ENCODE measurements at places on chromosomes 5 and 9.

GRCh38 chr5:76805821-76806505 is 12.9 kb upstream of the F2RL1 start:
- no peak for DNase-seq

DNA sequence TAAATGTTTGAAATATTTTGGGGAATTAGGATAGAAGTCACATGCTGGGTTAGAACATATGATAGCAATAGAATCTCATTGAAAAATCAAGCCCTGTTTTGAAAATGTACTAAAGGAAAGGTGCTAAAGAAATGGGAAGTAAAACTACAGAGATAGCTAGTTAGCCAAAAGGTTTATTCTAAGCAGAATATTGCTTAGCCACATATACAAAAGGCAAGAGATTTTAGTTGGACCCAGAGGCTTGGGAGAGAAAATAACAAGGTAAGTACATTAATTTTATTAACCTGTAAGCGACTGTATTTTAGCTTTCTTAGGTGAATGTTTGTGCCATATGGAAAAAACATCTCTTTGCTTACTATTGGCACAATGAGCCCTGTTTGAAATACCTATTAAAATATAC is 108.3 kb downstream of the RPS23 start:
- DNase-seq, result no peak

- DNase-seq, result no peak
Observed at GRCh38 chr9:112720113-112720780, 2.3 kb upstream of the INIP start.

- no peak for DNase-seq
Observed at GRCh38 chr5:72908664-72909063, 47.2 kb upstream of the FCHO2 start.

DNA sequence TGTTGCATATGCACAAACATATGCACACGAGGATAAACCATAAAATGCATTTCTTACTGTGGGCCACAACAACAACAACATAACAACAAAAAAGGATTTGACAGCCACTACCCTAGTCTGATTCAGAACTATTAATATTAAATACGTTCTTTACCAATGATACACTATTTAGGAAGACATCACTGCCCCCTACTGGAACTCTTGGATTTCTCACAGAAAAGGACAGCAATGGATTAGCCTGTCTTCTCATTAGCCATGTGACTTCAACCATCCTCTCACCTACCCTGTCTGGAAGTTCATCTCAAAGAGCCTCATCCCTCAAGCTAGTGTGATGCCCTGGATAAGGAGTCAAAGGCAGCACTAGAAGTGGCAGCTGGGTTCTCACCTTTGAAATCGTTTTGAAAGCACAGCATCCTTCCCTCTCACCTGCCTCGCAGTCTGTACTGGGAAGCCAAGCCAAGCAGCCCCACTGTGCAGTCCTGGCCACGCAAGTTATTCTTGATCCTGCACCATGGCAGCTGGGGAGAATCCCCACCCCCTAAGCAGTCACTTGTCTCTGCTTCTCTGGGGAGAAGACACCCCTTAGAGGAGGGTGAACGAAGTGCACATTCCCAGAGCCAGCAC is 64.6 kb downstream of the SH3TC2 start:
- DNase-seq, result no peak

DNA sequence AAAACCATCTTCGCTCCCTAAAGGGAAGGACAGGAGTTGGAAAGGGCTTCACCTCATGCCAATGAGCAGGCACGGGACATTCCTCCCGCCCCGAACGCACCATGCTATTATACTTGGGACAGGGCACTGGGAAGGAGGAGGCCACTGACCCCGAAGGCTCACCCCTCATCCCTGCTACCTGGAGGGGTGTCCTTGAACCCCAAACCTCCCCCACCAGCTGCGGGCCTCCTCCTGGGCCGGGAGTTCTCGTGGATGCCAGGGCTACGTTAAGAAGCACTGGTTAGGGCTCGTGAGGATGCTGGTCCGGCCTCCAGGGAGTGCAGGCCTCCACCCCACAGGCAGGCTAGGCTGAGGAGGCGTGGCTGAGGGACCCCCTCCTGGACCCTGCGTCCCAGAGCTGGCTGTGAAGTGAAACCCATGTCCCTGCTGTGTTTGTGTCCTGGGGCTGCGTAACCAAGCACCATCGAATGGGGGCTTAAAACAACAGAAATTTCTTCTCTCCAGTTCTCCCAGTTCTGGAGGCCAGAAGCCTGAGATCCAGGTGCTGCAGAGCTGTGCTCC is 111.0 kb upstream of the SARDH start:
- DNase-seq, result no peak

DNA sequence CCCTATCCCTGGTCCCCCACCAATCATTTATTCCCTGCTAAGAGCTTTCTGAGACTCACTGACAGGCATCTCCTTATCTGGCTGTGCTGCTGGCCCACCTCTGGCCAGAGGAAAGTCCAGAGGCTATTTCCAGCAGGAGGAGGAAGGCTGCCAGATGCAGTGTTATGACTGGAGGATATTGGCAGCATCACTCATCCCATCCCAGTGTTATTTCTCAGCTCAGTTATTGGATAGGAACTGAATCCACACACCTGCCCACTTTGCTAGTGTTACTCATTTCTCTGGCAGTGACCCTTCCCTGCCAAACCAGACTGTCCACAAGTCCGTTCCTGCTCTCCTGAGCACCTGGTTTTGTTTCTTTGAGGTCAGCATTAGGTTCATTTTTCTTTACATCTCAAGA is 228.2 kb downstream of the GRIA1 start:
- no peak for DNase-seq

GRCh38 chr9:76730801-76731200 is 33.4 kb upstream of the PCA3 start:
- DNase-seq, result no peak

DNA sequence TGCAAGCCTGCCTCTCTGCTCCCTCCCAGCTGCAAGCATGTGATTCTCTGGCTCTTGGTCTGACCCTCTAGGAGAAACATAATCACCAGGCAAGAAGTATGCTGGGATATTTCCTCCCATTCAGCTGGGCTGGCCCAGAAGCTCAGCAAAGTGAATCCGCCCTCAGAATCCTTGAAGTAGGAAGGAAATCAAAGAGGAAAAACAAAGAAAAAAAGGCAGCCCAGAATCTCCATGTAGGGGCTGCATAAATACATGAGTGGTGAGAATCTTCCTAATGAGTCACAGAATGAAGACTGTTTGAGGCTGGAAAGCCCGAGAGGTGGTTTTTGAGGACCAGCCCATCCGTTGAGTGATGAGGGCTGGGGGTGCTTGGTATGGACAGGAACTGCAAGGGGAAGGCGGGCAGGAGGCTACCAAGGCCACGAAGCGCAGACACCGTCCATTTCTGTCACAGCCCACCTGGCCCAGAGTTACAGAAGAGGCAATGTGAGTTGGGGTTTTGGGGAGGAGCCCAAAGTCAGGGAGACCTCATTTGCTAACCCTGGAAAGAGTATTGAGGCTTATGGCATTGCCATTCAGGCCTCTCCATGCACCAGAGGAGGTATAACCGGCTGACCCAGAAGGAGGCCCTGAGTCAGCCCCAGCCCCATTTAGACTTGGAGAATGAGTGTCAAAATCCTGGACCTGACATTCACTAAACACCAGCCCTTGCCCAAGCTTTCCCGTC is 33.4 kb upstream of the TGFBR1 start:
- no peak for DNase-seq

- no peak for DNase-seq
Observed at GRCh38 chr5:151146061-151146460, 11.5 kb downstream of the ANXA6 start.

DNA sequence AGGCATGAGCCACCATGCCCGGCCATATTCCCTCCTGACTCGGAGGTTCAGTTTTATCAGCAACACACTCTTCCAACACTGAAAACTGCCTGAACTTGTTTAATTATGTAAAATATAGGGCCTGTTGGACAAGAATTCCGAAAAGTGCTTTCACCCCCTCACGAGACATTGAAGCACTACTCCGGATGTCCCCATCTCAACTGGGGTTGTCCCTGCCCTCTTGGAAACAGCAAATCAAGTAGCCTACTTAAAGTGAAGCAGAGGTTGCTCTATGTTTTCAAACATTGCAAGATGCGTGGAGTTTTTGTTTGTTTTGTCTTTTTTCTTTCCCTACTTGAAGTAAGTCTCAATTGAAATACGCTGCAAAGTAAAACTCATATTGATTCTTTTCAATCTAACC is 7.6 kb downstream of the PTGER4 start:
- DNase-seq, result no peak

- DNase-seq, result no peak
Observed at GRCh38 chr9:68793605-68794343, 88.7 kb downstream of the PIP5K1B start.

- no peak for DNase-seq
Observed at GRCh38 chr9:111192650-111193049, 137.4 kb downstream of the OR2K2 start.

- no peak for DNase-seq
Observed at GRCh38 chr9:6931913-6932312, 174.1 kb downstream of the KDM4C start.

GRCh38 chr9:83166372-83166771 is 103.4 kb upstream of the RASEF start:
- no peak for DNase-seq

DNA sequence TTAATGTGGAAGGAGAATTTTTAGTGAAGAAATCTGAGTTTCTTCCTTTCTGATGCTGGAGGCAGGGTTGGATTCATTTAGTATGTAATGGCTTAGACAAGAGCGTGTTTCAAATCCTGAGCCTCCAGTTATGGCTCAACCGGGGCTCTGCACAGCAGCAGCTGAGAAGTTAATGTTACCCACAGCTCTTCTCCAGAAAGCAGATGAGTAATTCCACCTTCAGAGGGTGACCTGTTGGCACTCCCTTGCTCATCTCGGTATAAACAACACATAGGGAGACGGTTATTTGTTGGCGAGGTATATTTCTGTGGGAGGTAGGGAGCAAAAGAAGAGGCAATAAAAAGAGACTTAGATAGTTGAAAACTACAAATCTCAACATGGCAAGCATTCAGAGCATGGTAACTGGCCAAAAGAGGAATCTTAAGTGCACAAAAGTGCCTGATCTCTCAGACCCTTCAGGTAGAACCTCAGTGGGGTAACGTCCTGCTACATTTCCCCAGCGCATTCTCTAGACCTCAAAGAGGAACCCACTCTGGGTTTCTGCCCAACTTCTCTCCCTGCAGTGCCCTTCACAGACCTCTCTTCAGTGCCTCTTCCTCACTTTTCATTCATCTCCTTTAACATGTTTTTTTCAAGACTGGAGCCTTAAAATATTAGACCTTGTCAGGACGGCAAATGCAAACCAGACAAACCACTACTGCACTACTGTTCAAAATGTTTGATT is 417.5 kb upstream of the ADAMTSL1 start:
- DNase-seq, result no peak

DNA sequence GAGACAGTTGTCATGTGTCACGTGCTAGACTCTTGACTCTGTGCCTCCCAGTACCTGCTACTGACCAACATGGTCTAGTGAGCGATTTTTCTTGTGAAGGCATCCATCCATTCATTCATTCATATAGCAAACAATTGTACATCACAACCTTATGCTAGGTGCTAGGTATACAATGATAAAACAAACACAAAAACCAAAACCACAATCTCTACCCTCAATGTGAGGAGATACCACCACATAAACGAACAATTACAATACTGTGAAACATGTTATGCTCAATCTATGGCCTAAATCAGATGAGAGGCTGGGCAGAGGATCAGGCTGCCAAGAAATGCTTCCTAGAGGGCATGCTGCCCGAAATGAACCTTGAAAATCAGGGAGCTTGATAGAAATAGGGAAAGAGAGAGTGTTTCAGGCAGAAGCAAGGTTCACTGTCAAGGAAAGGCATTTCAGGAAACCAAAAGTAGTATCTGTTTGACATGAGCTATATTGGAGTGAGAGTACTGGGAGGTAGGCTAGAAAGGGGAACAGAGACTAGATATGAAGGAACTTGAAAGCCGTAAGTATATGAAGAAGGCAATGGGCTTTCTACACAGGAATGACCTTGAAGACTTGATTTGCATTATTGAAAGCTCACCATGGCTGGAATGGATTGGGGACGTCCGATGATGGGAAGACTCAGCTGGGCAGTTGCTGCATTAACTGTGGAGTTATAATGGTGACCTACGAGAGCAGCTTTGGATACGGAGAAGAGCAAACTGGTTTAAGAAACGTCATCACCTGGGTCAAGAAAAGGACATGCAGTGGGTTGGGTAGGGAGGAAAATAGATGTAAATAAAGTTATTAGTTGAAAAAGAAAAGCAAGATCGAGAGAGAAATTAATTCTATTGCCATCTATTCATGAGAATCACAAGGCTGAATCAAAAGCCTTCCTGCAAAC is 90.1 kb downstream of the THBS4 start:
- no peak for DNase-seq

DNA sequence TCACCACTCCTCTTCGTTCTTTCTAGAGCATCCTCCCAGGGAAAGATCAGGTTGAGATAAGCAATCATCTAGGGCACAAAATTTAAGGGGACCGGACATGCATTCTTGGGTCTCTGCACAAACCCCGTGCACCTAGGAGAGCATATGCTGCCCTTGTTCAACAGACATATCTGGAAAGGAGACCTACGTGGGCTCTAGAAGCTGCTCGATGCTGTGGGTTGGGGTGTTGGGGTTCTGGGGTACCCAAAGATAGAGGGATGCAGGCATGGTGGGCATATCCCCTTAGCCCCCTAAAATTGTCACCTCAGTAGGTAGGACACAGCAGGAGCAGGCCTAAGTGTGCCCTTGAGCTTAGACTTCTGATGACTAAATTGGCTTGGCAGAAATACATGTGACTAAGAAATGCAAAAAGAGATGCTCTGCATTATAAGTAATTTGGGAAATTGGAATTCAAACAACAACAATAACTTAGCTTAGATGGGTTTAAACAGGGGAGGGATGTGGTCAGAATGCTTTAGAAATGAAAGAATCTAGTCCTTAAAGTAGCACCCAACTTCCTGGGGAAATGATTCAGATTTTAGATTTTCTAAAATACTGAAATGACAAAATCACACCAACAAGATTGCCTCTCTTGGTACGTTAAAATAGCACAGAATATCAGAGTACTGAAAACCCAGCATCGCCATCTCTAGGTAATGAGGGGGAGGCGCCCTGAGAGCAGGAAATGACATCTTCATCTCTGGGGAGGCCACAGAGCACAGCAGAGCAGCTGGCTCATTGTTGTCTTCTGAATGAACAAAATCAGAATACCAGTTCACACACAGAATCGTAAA is 172.3 kb downstream of the GNA14 start:
- no peak for DNase-seq

DNA sequence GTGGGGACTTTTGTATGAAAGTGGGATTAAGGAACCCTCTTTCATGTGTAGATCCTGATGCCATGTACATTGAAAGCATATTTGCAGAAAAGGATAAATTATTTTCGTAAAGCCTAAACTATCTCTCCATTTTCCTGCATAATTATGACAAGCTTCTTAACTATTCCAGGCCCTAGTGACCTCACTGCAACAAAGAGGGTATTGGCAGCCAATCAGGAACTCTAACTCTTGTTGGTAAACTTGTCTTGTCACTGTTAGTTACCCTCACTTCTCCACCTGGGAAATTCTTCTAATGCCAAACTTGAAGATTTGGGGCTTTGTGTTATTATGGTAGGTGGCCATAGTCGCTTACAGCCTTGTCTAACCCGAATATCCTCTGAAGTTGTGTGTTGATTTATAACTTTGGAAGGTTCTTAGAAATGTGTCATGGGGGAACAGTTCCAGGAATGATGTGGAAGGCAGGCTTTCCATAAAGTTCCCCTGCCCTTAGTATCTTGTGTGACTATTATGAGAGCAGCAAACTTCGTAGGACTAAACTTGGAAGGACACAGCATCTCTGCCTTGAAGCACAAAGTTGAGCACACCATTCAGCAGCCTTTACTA is 52.5 kb downstream of the IQGAP2 start:
- DNase-seq, result no peak
